ENCODE measurements at places on chromosomes 1 and 21.

DNA sequence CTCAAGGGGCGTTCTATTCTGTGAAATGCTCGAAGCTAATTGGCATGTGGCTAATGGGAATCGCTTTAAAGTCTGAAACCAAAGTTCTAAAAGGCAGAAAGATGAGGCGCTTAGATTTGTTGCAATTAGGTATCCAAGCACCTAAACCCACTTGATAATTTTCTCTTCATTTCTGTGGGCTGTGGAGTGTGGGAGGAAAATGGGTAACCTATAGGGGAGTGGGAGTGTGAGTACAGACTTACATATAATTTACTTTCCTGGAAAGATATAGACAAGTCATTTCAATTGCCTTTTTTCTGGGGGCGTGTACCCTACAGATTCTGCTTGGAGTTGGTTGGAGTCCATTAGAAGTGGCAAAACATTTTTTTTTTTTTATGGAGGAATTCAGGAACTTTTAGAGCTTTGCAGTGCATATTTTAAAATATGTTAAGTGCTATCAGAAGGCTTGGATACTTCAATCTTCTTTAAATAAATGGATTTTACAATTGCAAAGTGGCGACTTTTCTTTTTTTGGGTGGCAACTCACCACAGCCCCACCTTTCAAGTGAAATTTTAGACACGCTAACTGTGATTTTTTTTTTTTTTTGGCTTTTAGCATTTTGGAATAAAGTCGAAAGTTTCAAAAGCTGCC, 254.5 kb downstream of the CAMTA1 start:
- DNase-seq: no peak

DNA sequence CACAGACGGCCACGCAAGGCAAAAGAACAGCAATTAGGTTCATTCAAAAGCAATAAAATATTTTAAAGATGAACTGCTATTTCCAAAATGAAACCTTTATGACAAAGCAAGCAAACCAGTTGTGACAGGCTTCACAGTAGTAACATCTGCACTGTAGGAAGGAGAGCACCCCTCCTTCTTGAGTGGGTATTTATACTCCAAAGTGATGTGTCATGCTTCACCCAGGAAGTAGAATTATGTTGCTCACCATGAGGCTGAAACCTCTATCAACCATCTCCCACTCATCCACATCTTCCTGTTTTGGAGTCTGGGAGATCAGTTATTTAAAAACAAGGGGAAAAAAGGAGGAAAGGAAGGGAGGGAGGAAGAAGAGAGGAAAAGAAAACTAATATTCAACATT, 885 bp downstream of the OR2T10 start:
- DNase-seq: no peak

GRCh38 chr1:203888807-203889251, 27.4 kb downstream of the SNRPE start:
- no peak for DNase-seq

- DNase-seq: no peak
These were observed 1.4 kb downstream of the GOLPH3L start for GRCh38 chr1:150695561-150695960.

GRCh38 chr1:201275253-201275666, 8.0 kb upstream of the PKP1 start:
- no peak for DNase-seq

DNA sequence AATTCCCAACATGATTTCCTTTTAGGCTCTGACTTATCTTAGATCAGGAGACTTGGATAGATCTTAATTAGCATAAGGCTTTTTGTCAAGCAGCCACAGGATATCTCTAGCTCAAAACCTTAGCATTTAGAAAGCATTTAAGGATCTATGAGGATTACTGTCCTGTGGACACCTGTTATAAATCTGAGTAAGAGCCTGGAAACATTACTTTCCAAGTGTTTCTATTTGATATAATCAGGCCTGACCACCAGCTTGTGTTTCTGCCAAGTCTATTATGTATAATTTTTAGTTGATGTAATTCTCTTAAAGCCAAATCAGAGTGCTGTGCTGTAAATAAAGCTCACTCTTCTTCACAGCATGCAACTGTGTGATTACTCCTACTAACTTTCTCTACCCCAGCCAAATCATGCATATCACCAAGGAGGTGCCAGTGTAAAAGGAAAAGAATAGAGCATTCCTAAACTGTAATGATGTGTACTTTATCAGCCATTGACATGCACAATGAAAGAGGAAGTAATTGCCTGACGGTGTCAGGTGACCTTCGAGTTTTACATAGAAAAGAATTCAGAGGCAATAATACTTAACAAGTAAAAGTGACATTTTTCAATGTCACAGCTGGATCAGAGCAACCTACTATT, 309.9 kb upstream of the PRMT6 start:
- DNase-seq: no peak

DNA sequence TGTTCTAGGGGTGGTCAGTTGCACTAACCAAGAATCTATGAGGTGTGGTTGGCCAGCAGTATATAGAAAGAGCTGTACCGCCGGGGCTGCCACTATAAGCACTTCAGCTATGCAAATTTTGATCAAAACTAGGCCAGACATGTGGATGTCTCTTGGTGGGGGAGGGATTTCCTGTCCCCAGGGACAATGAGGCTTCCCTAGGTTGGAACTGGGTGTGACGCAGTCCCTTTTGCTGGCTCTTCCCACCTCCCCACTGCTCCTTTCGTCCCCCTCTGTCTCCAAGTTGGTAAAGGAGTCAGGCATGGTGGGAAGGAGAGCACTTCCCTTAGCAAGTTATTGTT, 13.6 kb downstream of the SDCCAG8 start:
- DNase-seq: no peak

DNA sequence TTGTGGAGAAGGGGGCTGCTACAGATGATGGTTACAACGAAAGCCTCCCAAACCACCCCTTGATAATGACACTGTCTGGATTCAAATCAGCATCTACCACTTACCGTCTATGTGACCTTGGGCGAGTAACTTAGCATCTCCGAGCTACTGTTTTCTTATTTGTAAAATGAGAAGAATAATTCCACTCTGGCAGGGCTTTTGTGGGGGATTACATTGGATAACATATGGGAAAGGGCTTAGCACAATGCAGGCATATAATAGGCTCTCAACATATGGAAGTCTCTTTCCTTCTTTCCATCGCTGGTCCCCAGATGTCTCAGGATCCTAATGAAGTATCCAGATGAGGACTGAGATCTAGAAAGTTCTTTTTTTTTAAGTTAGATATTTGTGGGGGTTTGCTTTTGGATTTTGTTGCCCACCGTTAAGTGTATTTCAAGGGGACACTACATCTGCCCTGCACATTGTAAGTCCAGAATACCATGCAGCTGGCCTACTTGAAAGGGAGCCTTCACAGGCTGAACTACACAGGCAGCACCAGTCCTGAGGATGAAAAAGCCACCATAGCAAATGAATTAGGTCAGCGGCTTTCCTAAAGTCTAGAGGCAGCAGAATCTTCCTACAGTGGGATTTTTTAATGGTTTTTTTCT, 172.2 kb upstream of the IRF2BP2 start:
- DNase-seq: no peak

DNA sequence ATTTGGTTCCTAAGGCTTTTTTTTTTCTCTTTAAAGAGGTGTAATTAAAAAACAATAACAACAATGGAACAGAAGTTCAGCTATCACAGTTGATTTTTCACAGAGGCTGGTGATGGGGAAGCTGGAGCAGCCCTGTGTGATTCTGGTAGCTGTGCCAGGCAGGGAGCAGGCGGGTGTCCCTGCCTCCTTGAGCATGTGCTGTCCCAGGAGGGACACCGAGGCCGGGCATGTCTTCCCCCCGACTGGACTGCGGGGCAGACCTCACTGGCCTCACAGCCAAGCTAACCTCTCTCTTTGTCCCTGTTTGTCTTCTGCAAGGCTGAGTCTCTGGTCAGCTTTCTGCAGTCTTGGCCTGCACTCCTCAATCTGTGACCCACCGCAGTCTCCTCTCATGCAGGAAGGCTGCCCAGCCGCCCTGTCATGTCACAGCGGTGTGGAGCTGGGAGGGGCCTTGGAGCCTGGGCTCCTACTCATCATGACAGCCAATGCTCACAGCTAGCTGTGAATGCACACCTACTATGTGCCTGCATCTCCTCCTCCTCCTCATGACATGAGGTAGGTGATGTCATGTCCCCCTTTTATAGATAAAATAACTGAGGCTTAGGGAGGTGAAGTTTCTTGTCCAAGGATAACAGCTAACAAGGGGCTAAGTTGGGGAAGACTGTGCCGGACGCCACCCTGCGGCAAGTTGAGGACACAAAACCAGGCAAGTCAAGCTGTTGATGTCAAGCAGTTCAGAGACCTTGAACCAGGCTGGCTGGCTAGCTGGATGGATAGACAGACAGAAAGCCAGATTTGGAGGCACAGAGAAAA, 10.3 kb upstream of the ACTL8 start:
- DNase-seq: no peak

DNA sequence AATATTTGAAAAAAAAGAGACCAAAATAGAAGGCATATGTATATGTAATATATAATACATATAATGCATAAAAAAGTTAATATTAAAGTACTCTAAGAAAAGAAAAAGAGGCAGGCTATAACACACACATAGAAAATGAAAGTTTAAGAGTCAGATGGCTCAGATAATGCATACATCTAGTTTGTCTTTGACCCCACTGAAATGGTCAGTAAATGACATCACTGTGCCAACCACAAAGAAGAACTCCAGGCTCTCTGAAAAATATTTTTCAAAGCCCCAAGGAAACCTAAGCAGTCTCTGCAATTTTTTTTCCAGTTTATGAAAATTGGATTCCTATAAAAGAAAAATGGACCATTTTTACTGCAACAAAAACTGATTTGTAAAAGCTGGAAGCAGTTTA, 55.4 kb upstream of the SCYL3 start:
- DNase-seq: no peak

DNA sequence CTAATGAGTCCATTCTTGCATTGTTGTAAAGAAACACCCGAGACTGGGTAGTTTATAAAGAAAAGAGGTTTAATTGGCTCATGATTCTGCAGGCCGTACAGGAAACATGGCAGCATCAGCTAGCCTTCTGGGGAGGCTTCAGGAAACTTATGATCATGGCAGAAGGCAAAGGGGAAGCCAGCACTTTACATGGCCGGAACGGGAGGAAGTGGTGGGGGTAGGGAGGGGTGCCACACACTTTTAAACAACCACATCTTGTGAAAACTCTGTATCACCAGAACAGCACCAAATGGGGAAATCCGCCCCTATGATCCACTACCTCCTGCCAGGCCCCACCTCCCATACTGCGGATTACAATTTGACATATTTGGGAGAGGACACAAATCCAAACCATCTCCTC, 43.9 kb downstream of the NOS1AP start:
- DNase-seq: no peak

GRCh38 chr1:193339401-193339800, 153.0 kb upstream of the B3GALT2 start:
- no peak for DNase-seq

GRCh38 chr1:91745640-91746373, 140.1 kb downstream of the TGFBR3 start:
- no peak for DNase-seq

GRCh38 chr1:236799001-236799400, 3.9 kb downstream of the MTR start:
- no peak for DNase-seq

DNA sequence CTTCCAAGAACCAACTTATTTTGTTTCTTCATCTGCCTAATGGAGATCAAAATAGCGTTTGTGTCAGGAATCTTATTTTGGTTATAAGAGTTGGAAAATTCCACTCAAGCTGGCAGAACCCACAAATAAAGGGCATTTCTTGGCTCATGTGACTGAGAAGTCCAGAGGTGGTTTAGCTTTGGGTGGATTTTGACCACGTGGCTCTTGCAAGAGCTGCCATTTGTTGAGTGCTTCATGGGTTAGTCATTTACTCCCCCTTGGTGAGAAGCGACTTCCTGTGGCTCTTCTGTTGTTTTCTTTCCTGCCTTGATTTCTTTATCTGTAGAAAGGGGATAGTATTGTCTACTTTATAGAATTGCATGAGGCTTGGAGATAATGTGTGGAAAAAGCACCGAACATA, 9.5 kb upstream of the RNF186 start:
- no peak for DNase-seq

- DNase-seq: no peak
These were observed 11.3 kb downstream of the SYTL1 start for GRCh38 chr1:27353166-27353565.

DNA sequence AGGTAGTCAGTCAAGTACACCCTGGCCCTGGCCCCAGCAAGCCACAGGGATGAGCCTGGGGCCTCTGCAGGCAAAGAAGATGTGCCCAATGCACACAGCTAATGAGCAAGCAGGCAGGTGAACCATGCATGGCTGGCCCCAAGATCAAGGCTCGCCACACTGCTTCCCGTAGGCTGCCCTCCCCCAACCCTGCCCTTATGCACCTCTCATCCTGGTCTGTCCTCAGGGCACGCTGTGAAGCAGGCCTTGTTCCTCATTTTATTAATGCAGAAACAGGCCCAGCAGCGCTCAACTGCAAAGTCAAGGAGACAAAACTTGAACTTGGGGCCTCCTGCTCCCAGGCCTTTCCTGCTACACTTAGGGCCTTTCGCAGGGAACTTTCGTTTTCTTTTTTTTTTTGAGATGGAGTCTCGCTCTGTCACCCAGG, 35.6 kb upstream of the ID3 start:
- DNase-seq: no peak

DNA sequence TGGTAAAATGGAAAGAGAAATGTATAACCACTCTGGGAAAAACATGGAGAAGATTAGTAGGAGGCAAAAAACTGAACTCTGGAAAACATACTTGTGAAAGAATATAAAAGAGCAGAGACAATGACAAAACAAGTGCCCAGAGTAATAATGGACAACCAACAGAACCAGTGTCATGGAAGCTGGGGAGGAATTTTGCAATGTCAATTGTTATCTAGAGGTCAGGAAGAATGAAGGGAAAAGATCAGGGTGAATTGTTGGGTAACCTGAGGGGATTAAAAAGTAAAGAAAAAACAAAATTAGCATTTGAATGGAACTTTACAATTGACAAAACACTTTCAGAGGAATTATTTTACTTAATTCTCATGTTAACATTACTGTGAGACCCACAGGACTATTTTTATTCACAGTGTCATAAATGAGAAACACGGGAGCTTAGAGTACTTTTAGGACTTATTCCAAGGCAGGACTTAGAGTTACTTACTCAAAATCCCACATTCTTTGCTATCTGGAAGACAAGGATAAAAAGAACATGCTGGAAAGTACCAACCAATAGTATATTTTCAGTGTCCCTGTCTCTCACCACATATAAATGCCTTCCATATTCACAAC, 19.5 kb downstream of the JAM2 start:
- no peak for DNase-seq

GRCh38 chr1:246477634-246478033, 29.4 kb downstream of the SMYD3 start:
- DNase-seq: no peak

- DNase-seq: no peak
These were observed 43.1 kb upstream of the KANK4 start for GRCh38 chr1:62362061-62362917.

GRCh38 chr1:44072204-44072603, 40.9 kb upstream of the SLC6A9 start:
- DNase-seq: no peak
